ENCODE measurements at places on chromosomes 7 and 10. TPM values are rescaled to one million over a fixed set of nuclear protein-coding genes. Genes with fewer than 3 reads are reported as not detected.

ZNF853 gene
- 18.7 TPM for total RNA-seq

DNA sequence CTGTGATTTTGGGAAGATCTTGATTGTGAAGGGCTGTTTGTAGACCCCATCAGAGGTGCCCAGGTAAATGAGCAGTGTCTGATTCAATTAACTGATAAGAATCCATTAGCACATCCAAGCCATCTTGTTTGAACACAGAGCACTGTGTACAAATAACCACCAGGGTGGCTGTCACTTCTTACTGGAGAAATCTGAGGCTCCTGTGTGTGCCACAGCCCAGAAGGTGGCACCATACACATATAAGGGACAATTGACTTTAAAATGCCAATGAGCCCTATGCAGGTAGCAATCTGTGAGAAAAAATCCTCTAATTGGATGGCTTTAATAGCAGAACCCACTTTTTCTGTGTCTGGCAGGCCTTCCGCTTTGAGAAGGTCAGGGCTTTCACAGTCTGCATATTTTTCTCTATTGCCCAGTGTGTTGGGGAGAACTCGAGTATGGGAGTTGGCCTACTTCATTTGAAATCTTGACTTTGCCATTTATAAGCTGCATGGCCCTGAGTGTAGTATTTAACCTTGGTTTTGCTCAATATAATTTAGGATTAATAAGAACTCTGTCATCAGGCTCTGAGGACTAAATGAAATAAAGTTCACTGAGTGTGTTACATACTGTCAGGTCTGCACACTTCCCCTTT is 517.4 kb downstream of the CCSER2 start:
- no peak overlapping the region for H3K4me3 ChIP-seq
- no peaks in the 10 kb centered on the region for H3K27me3 ChIP-seq
- DNase-seq, result no peak
- H3K36me3 ChIP-seq, result no peaks in the 10 kb centered on the region

DNA sequence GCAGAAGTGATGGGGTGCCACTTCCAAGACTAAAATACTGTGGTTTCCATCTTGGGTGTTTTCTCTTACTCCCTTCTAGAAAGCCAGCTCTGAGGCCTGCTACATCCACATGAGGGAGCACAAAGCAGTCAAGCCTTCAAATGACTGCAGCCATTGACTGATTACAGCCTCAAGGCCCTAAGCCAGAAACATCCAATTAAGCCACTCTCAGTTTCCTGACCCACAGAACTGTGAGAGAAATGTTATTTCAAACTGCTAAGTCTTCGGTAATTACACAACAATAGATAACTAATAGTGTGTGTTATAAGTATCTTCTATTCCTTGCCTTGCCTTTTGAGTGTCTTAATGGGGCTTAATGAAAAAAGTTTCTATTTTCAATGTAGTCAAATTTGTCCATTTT is 24.8 kb downstream of the BRAF start:
- H3K27ac ChIP-seq, result no peak overlapping the region
- H3K27me3 ChIP-seq, result no peaks in the 10 kb centered on the region
- DNase-seq, result no peak

DNA sequence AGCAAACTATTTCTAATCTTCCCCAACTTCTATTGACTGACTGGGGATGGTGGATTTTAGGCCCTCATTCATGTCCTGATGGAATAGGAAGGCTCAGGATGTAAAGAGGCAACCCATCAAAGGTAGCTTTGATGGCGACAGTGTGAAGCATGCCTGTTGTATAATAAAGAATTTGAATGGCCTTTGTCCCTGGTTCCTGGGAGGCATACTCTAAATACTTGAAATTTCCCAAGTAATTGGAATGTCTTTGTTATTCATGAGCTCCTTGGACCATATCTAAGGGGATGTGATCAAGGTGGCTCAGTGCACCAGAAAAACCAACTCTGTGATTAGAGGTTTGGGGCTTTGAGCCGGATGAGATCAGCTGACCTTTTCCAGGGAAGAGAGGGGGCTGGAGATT is 264.5 kb upstream of the NEBL start:
- H3K4me1 ChIP-seq, result peaks cover under 1% of the 10 kb centered on the region
- no peak overlapping the region for H3K4me3 ChIP-seq
- no peak for DNase-seq
- H3K27ac ChIP-seq, result no peak overlapping the region

NXPH1 gene
- not detected for total RNA-seq

ZNF783 gene
- total RNA-seq, result 28.7 TPM

TCAF2 gene
- 1.6 TPM for total RNA-seq

GRCh38 chr7:98834949-98835348 is 34.9 kb downstream of the TMEM130 start:
- no peak overlapping the region for H3K27ac ChIP-seq
- DNase-seq, result no peak
- no peak overlapping the region for H3K4me3 ChIP-seq
- no peaks in the 10 kb centered on the region for H3K4me1 ChIP-seq
- no peaks in the 10 kb centered on the region for H3K36me3 ChIP-seq

DNA sequence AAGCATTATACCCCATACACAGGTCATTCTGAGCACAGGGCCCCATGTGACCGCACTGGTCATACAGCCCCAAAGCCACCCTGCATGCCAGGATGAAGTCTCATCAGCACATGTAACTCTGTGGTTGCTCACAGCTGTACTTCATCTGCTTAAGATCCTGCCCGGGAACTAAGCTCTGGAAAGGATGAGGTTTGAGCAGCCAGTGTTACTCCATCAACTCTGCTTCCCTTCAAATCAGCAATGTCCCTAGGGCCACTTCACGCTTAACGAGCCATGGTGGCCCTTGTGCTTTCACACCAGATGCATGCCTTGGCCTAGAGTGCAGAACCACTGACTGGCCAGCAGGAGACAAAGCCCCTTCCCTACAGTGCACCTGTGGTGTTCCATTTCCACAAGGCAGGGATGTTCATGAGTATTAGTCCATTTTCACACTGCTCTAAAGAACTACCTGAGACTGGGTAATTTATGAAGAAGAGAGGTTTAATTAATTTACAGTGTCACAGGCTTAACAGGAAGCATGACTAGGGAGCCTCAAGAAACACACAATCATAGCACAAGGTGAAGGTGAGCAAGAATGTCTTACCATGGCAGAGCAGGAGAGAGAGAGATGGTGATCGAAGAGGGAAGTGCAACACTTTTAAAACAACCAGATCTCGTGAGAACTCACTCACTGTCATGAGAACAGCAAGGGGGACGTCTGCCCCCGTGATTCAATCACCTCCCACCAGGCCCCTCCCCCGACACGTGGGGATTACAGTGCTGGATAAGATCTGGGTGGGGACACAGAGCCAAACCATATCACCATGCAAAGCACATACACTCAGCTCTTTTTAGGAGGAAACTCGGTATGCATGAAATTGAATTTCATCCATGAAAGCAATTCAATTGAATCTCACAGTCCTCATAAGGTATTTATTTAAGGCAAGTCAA is 149.0 kb upstream of the CDCA7L start:
- H3K27me3 ChIP-seq, result no peaks in the 10 kb centered on the region
- no peaks in the 10 kb centered on the region for H3K4me1 ChIP-seq
- H3K36me3 ChIP-seq, result no peaks in the 10 kb centered on the region
- H3K27ac ChIP-seq, result no peak overlapping the region
- DNase-seq, result no peak

DNA sequence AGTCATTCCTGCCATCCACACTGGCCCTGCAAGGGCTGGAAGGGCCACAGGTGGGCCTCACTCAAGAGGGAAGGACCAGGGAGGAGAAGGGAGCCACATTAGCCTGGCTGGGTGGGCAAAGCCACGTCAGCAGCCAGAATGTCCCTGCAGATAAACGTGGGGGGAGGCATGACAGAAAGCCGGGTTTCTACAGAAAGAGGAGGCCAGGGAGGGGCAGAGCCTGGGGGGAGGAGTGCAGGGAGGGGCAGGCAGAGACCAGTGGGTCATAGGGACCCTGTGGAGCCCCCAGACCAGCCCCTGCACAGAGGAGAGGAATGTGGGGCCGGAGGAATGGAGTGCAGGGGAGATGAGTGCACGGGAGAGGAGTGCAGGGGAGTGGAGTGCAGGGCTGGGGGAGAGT is 590.2 kb downstream of the PTPRN2 start:
- no peak overlapping the region for H3K4me3 ChIP-seq
- H3K4me1 ChIP-seq, result no peaks in the 10 kb centered on the region
- DNase-seq, result no peak
- no peak overlapping the region for H3K27ac ChIP-seq

LRRC18 gene
- not detected for total RNA-seq

- no peak overlapping the region for H3K27ac ChIP-seq
- no peaks in the 10 kb centered on the region for H3K27me3 ChIP-seq
- H3K4me1 ChIP-seq, result peaks cover 7% of the 10 kb centered on the region
- no peak overlapping the region for H3K4me3 ChIP-seq
- no peaks in the 10 kb centered on the region for H3K36me3 ChIP-seq
- no peak for DNase-seq
These were observed 220.7 kb downstream of the CRPPA start for GRCh38 chr7:16200591-16200990.

- H3K4me3 ChIP-seq, result no peak overlapping the region
- DNase-seq, result no peak
- no peaks in the 10 kb centered on the region for H3K36me3 ChIP-seq
- H3K27ac ChIP-seq, result no peak overlapping the region
These were observed 547.5 kb downstream of the GALNT17 start for GRCh38 chr7:71679480-71679879.

DNA sequence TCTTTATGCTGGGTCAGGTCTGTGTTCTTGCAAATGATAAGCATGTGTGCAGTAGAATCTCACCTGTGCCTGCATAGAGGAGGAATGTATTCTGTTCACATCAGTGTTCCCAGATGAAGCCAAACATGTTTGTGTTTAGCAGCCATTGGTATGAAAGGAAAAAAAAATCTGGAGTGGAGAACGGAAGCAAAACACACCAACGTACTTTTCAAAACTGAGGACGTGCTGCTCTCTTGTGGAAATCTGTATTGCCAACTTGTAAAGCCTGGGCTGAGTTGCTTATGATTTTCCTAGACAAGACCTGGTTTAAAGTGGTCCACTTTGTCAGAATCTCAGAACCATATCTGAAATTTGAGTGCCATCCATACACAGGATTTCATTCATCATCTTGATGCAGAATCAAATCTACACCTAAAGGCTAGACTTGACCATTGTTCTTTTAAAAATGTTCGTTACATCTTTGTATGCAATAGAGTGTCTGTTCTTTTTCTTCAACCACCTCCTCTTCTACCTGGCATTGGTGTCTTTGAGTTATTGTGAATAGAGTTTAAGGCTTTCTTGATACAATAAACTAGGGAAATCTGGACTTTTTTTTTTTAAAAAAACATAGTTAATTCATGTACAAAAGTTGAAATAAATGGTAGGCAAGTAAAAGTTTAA is 367.7 kb downstream of the PHF14 start:
- no peaks in the 10 kb centered on the region for H3K36me3 ChIP-seq
- H3K4me3 ChIP-seq, result no peak overlapping the region
- no peaks in the 10 kb centered on the region for H3K4me1 ChIP-seq
- H3K27ac ChIP-seq, result no peak overlapping the region
- DNase-seq, result no peak
- H3K27me3 ChIP-seq, result no peaks in the 10 kb centered on the region

PTPN20 gene
- total RNA-seq, result 34.0 TPM

DNA sequence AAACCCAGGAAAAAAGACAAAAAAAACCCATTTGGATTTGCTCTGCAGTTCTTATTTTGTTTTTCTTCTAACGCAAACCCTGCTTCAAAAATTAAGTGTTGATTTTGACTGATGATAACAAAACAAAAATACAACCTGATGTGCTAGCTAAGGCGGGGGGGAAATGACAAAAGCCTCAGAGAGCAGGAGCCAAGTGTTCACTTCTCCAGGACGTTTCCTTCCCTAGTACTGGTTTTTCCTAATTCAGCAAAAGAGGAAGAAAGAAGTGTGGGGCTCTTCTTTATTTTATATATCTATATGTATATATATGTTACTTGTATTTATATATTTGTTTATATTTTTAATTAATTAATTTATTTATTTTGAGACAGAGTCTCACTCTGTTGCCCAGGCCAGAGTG is 28.0 kb downstream of the SNX10 start:
- H3K4me3 ChIP-seq, result no peak overlapping the region
- H3K27me3 ChIP-seq, result no peaks in the 10 kb centered on the region
- H3K4me1 ChIP-seq, result no peaks in the 10 kb centered on the region
- H3K36me3 ChIP-seq, result no peaks in the 10 kb centered on the region

DNA sequence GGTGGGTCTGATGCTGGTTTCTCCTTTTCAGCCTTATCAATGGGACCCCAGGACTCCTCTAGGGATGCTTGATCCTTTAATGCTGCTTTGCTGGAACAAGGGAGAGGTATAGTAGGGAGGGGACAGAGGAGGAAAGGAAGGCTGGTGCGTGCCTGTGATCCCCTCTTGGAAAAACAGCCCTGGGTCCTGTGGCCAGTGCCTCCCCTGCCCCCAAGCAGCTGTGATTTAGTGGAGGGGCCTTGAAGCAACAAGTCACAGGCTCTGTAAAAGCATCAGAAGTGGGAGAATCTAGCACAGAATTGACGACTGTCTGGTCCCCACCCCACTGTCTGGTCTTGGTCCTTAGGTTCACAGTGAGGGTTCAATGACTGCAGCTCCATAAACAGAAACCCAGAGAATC is 237.7 kb downstream of the SKAP2 start:
- H3K4me1 ChIP-seq, result no peaks in the 10 kb centered on the region
- H3K27me3 ChIP-seq, result no peaks in the 10 kb centered on the region
- H3K36me3 ChIP-seq, result no peaks in the 10 kb centered on the region
- H3K4me3 ChIP-seq, result no peak overlapping the region
- H3K27ac ChIP-seq, result no peak overlapping the region

GRCh38 chr10:46530249-46531186 is 25.9 kb downstream of the GPRIN2 start:
- no peaks in the 10 kb centered on the region for H3K4me1 ChIP-seq
- no peaks in the 10 kb centered on the region for H3K36me3 ChIP-seq
- no peaks in the 10 kb centered on the region for H3K27me3 ChIP-seq
- no peak overlapping the region for H3K4me3 ChIP-seq
- no peak overlapping the region for H3K27ac ChIP-seq

DNA sequence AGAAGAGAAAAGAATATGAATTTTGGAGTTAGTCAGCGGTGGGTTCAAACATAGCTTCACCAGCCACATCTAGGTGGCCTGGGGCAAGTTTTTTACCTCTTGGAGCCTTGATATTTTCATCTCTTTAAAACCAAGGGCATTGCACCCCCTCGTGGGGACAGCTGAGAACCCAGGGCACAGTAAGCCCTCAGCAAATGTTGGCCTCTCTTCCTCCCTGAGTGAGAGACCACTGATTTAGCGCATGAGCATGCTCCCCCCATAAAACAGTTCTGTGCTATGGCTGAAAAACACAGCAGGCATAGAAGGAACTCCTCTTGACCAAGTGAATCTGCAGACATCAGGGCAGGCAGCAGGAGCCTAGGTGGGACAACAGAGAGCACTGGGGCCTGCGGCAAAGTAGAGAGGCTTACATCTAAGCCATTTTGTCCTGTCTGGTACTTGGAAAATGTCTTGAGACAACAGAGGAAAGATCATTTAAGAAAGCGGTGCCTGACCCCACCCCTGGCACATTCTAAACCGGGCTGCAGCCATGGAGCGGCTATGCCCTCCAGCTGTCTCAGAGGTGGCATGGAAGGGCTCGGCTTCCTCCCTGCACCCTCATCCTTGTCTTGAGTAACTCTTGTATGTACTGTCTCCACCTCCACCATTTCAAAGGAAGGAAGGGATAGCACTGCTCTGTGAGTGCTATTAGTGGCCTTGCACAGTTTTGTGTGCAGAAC is 94.7 kb downstream of the ARHGAP22 start:
- H3K27me3 ChIP-seq, result no peaks in the 10 kb centered on the region
- H3K4me1 ChIP-seq, result no peaks in the 10 kb centered on the region
- no peak overlapping the region for H3K27ac ChIP-seq
- no peak overlapping the region for H3K4me3 ChIP-seq
- DNase-seq, result no peak
